ENCODE measurements at places on chromosomes 5 and 9.

DNA sequence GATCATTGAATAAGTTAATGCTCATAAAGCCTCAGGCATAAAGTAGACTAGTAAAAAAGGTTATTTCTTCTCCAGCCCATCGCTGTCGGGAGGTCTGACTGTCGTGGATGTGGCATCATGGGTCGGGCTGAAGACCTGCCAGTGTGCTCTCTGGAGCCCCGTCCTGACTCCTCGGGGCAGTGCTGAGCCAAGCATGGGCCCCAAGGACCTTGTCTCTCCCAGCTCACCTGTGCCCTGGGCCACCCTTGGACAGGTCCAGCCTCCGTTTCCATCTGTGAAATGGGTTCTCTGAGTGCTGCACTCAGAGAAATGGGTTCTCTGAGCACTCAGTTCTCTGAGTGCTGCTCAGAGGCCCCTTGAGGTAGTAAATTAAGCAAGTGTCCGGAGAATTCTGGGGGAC is 269.0 kb downstream of the GADD45G start:
- DNase-seq: no peak

GRCh38 chr5:89729623-89730301 is 679.8 kb downstream of the CETN3 start:
- no peak for DNase-seq

- DNase-seq: no peak
Measured at GRCh38 chr5:165272436-165272835, 1767.0 kb downstream of the MAT2B start.

- DNase-seq: no peak
Measured at GRCh38 chr9:3894772-3895171, 369.0 kb upstream of the RFX3 start.

GRCh38 chr5:117131048-117131679 is 556.5 kb upstream of the SEMA6A start:
- no peak for DNase-seq

- DNase-seq: no peak
Measured at GRCh38 chr5:119336845-119337580, 18.8 kb upstream of the TNFAIP8 start.

DNA sequence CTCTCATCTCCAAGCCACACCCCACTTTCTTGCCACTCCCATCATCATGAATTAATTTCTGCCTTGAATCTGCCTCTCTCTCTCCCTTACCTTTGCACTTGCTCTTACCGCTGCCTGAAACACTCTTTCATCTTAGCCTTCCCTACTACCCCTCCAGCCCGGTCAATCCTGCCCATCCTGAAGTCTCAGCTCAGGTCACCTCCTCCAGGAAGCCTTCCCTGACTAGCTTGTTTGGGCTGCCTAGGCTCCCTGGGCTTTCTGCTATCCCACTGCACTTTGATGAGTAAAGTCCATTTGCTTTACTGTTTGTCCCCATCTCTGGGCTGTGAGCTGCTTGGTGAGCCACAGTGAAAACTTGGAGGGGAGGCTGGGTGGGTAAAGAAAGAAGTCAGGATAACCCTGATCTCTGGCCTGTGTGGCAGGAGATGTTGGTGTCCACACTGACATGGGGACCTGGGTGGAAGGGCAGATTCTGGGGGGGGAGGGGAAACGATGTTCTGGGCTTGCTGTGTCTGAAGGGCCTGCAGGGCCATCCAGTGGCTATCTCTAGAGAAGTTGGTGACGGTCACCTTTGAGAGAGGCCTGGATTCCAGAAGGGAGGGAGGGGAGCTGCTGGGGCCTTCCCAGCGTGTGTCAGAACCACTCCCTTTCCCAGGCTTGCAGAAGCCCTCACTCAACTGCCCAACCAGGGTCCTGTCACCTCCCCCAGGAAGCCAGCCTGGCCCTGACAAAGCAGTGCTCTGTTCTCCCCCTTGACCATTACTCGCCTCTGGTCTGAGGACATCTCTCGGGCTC is 75.0 kb upstream of the DAB2IP start:
- DNase-seq: no peak

GRCh38 chr5:89418407-89419085 is 535.6 kb upstream of the MEF2C start:
- no peak for DNase-seq

GRCh38 chr5:31471916-31472315 is 60.0 kb downstream of the DROSHA start:
- no peak for DNase-seq

DNA sequence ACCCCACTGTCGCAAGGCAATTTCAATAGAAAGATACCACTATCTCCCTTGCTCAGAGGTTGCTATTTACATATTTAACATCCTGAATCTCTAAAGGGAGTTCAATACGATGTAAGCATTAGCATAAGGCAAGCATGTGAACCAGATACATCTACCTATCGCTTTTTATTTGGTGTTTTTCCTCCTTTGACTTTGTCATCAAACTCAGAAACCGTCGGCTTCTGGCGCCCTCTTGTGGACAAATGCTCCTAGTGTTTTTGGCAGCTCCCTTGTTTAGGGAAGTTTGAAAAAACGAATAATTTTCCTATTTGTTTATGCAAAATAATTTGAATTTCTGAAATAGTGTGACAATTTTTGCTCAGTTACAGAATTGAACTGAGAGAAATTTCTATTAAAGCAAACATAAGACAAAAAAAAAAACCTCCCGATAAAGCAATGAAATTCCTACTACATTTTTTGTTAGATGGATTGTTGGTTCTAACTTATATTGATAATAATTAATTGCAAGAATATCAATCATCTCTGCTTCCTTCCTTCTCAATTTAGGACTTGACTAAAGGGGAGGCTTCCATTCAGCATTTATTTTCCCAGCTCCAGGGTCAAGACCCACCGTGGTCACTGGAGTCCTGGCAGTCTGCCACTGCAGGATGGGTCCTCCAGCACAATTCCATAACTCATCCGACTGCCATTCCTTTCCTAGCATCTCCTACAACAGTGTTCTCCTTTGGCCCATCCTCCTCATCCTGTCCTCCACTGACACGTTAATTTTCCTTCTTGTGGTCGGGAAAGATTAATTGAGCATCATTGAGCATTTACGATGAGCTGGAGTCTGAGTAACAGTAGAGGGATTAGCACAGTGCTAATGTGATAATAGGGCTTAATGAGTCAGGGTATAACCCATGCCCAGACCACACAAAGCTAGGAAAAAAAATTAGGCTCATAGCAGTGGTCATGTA is 131.8 kb upstream of the CHD1 start:
- peak; percentile 86 for DNase-seq

- no peak for DNase-seq
Measured at GRCh38 chr9:123395689-123396511, 39.9 kb downstream of the CRB2 start.

DNA sequence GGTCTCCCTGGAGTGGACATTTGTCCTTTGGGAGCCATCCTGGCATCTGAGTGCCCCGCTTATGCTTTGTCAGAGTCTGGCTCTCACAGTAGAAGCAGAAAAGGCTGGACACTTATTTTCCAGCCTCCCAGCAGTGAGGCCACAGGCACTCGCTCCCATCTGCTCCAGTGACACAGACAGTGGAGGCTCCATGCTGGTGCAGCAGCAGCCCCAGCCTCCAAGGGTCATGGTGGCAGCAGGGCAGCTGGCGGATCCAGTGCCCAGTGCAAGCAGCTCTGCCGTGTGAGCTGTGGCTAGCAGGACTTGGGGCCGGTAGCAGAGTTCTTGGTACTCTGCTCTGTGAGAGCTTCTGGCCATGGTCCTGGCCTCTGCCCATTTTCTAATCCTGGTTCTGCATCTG is 157.3 kb upstream of the ALDH1B1 start:
- DNase-seq: no peak

DNA sequence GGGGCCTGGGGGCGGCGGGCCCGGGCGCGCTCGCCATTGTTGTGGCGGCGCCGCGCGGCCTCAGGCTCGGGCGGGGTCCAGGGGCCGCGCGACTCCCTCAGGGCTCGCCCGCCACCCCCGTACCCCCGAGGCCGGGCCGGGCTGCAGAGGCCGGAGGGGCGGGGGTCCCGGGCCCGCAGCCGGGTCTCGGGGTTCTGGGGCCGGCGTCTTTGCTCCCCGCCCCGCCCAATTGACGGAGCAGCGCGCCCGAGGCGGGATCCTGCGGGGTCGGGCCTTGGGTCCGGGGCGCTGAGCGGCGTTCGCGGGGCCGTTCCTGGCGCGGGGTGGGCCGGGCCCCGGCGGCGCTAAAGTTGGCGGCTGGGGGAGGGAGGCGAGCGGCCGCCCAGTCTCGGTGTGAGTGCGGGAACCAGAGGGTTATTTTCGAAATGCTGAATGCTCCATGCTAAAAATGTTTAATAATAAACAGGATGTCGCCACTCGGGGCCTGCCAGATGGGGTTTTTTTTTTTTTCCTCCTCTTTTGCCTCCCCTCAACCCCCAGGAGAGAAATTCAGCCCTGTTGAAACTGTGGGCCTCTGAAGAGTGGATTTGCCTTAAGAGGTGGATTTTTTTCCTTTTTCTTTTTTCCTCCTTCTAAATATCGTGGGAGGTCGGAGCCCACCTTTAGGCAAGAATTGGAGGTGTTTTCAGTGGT is 724 bp downstream of the PRRC2B start:
- DNase-seq: no peak

DNA sequence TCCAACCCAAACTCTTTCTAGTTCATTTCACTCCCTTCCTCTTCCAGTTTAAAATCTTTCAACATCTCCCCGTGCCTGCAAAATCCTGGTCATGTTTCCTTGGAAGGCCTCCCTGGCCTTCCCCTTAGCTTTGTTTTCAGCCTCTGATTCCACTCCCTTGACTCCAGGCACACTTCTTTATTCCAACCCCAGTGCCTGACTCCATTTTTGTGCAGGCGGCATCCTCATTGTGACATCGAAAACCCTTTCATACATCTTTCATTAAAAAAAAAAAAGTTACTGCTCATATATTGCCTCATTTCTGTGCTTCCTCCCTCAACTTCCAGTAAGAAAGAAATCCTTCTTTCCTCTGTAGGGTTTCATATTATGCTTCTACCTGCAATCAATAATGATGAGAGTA is 7.1 kb upstream of the TNFSF8 start:
- no peak for DNase-seq

DNA sequence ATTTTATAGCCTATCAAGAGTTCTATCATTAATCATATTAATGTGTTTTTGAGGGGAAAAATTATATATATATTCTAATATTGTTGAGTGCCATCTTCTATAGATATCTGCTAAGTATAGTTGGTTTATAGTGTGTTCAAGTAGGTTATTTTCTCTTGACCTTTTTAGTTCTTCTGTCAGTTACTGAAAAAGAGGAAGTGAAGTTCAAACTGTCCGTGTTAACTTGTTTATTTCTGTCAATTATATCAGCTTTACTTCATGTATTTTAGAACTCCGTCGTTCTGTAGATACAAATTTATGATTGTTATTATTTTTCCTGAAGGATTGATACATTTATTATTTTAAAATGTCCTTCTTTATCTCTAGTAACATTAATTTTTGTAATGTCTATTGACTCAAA is 1209.1 kb downstream of the CDH12 start:
- no peak for DNase-seq

- no peak for DNase-seq
Measured at GRCh38 chr5:108046955-108047670, 334.8 kb downstream of the FBXL17 start.

GRCh38 chr9:93295456-93296076 is 111.6 kb downstream of the WNK2 start:
- DNase-seq: no peak

DNA sequence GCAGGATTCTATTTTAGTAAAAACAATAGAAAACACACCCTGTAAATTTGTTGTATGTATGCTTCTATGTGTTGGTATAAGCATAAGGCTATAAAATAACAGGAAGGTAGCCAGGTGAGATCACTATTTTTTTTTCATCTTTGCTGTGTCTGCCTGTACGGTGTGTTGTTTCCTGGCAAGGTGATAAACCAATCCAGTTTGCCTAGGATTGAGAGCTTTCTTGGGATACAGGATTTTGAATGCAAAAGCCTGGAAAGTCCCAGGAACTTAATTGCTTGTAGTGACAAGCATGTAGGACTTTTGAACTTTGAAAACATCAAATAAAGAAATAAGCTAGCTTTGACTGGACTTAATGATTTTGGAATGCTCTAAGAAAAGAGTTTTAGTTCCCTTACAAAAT is 83.3 kb upstream of the RORB start:
- no peak for DNase-seq

- no peak for DNase-seq
Measured at GRCh38 chr9:75892216-75892911, 1.9 kb downstream of the PCSK5 start.

GRCh38 chr9:80233102-80233843 is 661.5 kb downstream of the TLE4 start:
- no peak for DNase-seq

- no peak for DNase-seq
Measured at GRCh38 chr5:132283423-132284043, 10.7 kb upstream of the SLC22A4 start.

GRCh38 chr9:133953976-133954709 is 38.0 kb downstream of the VAV2 start:
- DNase-seq: no peak

- DNase-seq: no peak
Measured at GRCh38 chr9:16319646-16320045, 550.8 kb downstream of the BNC2 start.

DNA sequence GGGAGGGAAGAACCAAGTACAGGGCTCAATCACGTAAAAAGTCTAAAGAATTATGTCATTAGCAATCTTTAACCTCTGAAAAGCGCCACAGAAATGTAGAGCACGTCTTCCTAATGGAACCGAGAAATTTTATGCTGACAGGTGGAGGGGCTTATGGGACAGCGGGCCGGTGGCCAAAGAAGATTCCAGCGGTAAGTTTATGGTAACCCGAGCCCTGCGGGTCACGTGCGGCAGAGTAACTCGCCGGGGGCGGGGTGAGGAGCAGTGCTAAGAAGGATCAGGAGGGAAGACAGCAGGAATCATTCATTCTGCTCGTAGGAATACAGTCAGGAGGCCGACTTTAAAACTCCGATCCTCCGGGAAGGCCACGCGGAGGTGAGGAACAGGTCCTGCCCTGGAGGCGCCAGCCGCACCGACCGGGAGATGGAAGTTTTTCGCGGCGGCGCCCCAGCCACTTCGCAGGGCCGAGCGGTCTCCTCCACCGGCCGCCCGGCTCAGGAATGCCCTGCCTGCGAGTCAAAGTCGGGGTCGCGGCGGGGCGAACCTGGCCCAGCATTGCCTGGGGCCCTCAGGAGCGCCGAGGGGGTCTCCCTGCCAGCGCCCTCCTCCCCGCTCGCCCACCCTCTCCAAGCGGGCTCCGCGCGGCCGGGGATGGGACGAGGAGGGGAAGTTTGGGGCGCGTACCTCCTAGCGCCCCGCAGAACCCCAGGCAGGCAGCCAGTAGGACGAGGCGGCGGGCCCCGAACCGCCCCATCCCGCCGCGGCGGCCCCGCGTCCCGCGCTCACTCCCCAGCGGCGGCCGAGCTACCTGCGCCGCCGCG is 101.8 kb downstream of the ESM1 start:
- no peak for DNase-seq

- DNase-seq: no peak
Measured at GRCh38 chr9:10661994-10662393, 49.2 kb upstream of the PTPRD start.

GRCh38 chr9:34246453-34246852 is 67.6 kb downstream of the UBAP1 start:
- DNase-seq: no peak
